ENCODE measurements at places on chromosomes 3 and 15.

GRCh38 chr3:168251371-168251770, 155.6 kb upstream of the GOLIM4 start:
- no peak for DNase-seq

DNA sequence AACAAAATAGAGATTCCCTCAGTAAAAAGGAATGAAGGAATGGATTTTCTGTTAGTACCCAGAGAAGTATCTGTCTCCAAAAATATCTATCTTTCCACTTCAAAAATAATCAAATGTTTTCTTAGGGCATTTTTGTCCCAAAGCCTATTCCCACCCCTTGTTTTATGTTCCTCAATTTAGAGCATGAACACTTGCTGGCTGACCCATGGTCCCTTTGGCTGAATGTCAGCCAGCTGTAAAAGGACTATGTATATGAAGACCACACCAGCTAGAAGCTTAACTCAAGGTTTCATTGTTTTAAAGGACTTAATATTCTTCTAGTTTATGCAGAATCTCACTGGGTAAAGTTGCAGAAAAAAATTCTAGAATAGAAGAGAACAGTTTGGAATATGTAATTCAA, 931.2 kb downstream of the MCTP2 start:
- DNase-seq = no peak

GRCh38 chr15:30065025-30065801, 17.5 kb upstream of the GOLGA8J start:
- no peak for DNase-seq

DNA sequence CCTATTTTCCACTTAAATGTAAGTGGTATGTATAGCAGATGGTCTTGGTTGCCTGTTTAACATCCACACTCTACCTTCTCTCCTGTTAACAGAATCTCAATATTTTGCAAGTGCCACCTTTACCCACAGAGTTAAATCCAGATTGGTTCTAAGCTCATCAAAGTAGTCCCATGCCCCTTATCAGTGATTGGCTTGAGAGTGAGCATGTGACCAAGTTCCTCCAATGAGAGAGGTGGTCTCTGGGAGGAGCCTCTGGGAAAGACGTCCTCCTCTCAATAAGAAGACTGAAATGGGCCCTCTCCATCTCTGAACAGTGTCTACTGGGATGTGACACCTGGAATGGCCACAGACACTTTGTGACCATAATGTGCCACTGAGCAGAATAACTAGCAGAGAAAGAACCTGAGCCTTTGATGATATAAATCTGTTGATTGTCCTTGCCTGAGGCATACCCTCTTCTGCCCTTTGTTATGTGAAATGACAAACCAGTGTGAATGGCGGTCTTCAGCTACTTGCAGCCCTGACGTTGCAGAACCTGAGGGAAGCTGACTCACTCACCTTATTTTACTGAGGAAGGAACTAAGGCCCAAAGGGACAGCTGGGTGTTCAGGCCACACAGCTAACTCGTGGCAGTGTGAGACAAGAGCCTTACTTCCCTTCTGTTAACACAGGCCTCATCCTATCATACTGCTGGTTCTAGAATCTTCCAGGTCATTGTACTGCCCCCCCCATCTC, 42.4 kb upstream of the LARS2 start:
- no peak for DNase-seq

DNA sequence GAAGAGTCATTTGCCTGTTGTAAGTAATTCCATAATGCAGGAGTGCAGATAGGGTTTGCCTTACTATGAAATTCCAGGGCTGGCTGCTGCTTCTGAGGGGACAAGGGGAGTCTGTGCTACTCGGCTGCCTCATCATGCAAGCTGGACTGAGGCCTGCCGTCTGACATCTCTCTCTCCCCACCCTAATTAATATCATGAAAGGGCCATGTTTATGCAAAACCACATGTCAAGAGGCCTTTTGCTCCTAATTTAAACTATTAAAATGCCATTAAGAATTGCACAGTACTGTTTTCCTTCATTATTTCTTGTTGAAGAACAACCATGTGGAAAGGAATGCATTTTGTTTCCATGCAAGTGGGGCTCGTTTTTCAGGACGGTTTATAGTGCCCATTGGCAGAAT, 26.3 kb downstream of the CHST2 start:
- no peak for DNase-seq

DNA sequence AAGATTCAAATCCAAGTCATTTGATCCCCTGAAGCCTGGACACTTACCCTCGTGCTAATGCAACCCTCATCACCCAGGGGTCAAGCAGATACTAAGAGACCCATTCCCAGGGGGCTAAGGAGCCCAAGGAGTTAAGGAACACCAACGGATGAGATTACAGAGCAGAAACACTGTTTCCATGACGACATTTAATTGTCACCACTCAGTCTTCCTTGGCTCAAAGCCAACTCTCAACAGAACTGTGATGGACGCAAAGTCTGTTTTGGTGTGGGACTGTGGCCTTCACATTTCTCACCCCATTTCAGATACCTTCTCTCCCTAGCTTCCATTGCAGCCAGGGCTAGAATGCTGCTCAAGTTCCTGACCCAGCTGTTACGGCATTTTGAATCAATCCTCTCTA, 383.5 kb upstream of the WNT5A start:
- no peak for DNase-seq

GRCh38 chr3:37673401-37673800, 188.3 kb upstream of the CTDSPL start:
- no peak for DNase-seq

DNA sequence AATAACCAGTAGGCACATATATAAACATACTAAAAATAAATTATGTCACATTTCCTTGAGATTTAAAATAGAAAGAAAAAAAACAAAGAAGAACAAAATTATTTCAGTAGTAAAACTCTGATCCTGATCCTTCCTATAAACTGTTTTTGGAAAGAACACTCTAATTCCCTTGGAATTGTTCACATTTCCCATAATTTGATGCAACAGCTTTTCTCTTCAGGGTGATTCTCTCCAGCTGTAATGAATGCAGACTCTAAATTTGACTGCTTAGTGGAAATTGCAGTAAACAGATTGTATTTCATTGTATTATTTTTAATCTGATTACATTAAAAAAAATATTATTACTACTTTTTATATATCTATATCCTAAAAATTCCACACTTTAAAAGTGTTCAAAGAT, 70.2 kb upstream of the ABI3BP start:
- no peak for DNase-seq

DNA sequence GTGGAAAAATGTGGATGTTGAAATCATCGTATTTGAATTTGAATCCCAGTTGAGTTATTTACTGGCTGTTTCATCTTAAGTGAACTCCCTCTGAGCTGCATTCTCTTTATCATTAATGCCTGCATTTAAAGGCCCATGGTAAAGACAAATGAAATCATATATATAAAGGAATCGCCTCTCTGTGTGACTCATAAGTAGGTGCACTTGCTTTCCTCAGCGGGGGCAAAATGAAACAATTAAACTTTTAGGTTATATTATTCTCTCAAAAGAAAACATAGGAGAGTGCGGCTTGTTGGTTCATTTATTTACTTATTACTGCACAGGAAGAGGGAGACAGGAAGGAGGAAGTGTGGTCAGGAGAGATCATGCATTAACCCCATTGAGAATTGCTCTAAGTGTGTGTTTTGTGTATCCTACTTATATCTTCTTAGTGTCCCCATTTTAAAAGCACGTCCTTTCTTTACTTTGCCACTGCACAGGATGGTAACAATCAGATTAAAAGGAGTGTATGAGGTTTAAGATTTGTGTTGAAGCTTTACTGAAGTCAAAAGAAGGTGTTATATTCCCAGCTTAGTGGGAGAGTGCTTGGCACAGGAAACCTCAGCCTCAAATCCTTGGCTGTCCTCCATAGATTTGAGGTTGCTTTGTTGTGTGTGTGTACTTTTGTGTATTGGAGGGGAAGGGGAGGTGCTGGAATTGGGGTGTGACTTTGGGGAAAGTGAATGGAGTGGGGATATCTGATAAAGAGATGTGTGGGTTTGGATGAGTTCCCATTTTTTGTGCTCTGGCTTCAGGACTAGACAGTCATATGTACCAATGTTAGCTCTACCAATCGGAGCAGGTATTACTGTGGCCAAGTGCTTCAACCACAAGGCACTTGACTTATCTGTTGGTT, 595.8 kb upstream of the NR2F2 start:
- no peak for DNase-seq

DNA sequence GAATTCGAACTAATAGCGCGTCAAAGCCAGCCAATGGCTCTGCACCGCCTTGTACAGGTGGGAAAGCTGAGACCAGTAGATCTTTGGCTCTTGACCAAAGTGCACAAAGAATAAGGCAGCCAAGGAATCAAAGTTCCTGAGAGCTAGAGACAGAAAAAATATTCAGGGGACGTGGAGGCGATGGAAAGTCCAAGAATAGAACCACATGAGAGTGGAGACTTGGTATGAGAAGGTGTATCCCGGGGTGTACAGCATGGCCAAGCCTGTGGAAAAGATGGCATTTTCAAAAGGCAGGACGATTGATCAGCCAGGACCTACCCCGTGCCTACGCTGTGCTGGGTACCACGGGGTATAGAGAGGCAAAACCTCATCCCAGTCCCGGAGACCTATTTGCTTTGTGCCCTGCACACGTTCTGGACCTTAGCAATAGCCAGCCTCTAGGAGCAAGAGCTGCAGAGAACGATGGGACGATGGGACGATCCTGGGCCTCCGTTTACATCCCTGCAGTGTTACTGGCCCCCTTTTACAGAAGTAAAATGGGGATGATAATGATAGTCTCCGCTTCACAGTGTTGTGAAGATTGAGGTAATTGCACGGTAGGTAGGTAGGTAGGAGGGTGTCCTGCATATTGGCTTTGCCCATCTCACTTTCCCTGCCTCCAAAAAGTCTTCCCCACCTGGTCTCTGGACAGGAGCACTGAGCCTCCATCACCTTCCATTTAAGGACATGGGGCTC, 583 bp upstream of the RBSN start:
- no peak for DNase-seq

DNA sequence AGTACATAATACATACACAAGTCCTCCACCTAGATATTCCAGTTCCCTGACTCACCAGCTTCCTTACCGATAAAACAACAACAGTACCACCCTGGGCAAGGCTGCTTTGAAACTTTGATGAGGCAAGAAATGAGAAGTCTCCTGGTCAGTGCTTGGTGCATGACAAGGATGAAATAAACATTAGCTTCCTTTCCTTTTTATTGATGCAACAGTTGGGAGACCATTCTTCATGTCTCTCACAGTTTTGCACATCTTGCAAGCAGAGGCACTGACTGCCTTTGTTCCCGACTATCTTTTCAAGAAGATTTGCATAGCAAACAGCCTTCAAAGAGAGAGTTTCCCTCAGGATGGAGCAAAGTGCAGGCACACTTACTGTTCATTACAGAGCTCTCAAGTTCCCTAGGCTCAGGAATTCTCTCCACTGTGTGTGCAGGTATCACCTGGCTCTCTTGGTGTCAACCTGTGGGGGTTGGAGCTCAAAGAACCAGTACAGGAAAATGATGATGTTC, 65.2 kb downstream of the MYLK start:
- no peak for DNase-seq

- peak; percentile 33 for DNase-seq
These were observed 1.7 kb upstream of the LINGO1 start for GRCh38 chr15:77634266-77634962.

GRCh38 chr15:67531379-67531914, 10.5 kb downstream of the C15orf61 start:
- no peak for DNase-seq

GRCh38 chr3:158384019-158384418, 187.0 kb upstream of the MLF1 start:
- no peak for DNase-seq

DNA sequence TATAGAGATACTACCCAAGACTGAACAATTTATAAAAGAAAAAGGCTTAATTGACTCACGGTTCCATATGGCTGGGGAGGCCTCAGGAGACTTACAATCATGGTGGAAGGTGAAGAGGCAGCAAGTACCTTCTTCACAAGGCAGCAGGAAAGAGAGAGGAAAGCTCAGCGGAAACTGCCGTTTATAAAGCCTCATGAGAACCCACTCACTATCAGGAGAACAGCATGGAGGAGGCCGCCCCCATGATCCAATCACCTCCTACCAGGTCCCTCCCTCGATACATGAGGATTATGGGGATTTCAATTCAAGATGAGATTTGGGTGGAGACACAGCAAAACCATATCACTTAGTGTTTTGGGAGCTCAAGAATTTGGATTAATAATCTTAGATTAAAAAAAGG, 240.2 kb downstream of the UACA start:
- no peak for DNase-seq

GRCh38 chr15:72318408-72318942, 1.5 kb downstream of the CELF6 start:
- no peak for DNase-seq

DNA sequence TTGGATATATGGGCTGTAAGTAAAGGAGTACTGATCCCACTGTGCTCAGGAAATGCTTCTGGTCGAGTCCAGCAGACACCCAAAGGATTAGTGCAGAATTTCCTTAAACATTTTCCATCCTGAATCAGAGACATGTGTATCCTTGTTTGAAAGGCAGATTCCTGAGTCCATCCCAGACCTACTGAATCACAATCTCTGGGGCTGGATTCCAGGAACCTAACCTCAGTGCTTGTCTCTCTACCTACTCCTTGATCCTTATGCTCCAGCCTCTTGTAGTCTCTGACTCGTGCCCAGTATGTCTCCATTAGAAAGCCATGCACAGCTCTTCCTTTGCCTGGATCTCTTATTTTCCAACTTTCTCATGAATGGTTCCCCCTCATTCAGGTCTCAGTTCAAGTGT, 585.8 kb downstream of the NLGN1 start:
- no peak for DNase-seq

GRCh38 chr3:66083096-66083678, 44.5 kb upstream of the MAGI1 start:
- DNase-seq = no peak

DNA sequence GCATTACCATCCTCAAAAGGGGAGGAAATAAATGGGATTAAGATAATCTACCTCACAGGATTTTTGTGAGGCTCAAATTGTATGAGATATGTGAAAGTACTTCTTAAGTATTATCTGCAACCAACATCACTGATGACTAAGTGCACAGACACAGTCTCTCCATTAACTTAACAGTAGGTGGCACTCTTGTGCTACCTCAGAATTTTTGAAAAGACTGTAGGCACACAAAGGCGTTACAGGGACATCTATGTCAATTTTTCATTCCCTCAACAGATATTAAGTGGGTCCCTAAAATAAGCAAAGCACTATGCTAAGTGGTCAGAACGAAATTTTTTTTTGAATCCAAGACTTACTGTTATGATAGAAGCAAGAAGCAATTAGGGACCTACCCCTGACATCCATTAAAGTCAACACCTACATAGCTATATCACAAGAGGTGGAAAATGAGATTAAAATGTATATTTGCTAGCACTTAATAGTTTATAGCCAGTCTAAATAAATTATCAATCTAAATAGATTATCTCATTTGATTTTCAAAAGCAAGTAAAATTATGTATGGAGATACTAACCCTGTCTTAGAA, 52.9 kb downstream of the RYK start:
- DNase-seq = no peak

GRCh38 chr3:12479919-12480427, 4.3 kb upstream of the TSEN2 start:
- no peak for DNase-seq

- no peak for DNase-seq
These were observed 161.2 kb downstream of the ATP10A start for GRCh38 chr15:25701721-25702465.

Measured in activated T-cell treated with anti-CD3 and anti-CD28 coated beads for 1 hour (primary cell).